CD14-positive monocyte (primary cell): ENCODE measurements at places on chromosomes 13 and 19.

- DNase-seq, result peak; percentile 61
- peaks cover 3% of the 10 kb centered on the region for H3K4me1 ChIP-seq
- H3K36me3 ChIP-seq, result no peaks in the 10 kb centered on the region
- H3K27me3 ChIP-seq, result no peaks in the 10 kb centered on the region
- no peak overlapping the region for H3K4me3 ChIP-seq
- H3K27ac ChIP-seq, result no peak overlapping the region
These were observed 13.7 kb upstream of the CREB3L3 start for GRCh38 chr19:4139614-4140236.

DNA sequence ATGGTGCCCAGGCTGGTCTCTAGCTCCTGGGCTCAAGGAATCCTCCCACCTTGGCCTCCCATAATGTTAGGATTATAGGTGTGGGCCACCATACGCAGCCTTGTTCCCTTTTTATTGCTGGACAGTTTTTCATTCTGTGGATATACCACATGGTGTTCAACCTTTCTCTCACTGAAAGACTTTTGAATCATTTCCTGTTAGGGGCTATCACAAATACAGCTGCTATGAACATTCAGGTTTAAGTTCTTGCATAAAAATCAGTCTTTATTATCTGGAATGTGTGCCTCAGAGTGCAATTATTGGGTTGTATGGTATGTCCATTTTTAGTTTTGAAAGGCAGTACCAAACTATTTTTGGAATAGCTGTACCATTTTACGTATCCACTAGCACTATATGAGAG, 647.2 kb downstream of the LIG4 start:
- H3K4me1 ChIP-seq, result no peaks in the 10 kb centered on the region
- H3K27me3 ChIP-seq, result no peaks in the 10 kb centered on the region
- no peak for DNase-seq
- H3K36me3 ChIP-seq, result no peaks in the 10 kb centered on the region
- H3K27ac ChIP-seq, result no peak overlapping the region

GRCh38 chr13:53167561-53167960, 138.9 kb downstream of the OLFM4 start:
- H3K27ac ChIP-seq, result no peak overlapping the region
- H3K4me1 ChIP-seq, result no peaks in the 10 kb centered on the region
- H3K36me3 ChIP-seq, result no peaks in the 10 kb centered on the region
- H3K27me3 ChIP-seq, result no peaks in the 10 kb centered on the region
- no peak overlapping the region for H3K4me3 ChIP-seq

DNA sequence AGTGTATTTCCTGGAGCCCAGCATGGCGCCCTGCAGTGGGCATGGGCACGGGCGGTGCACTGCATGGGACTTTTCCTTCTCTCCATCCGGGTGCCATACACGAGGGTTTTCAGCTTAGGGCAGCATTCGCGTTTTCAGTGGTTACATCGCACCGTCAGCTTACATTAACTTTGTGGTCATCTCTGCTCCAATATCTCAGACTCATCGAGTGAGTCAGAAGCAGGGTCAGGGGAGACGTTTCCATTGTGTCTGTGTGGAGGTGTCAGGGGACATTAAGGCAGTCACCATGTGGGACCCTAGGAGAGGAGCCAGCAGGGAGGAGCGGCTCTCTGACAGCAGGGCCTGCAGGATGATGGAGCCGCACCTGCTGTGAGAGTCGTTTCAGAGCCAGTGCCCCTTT, 541.0 kb downstream of the FGF9 start:
- no peak overlapping the region for H3K27ac ChIP-seq
- no peaks in the 10 kb centered on the region for H3K27me3 ChIP-seq
- no peak overlapping the region for H3K4me3 ChIP-seq
- DNase-seq, result no peak

GRCh38 chr13:62250501-62251201, 835.0 kb upstream of the PCDH20 start:
- no peak for DNase-seq
- no peak overlapping the region for H3K27ac ChIP-seq

GRCh38 chr13:90365130-90365529, 982.4 kb upstream of the MIR17HG start:
- H3K27me3 ChIP-seq, result no peaks in the 10 kb centered on the region
- no peaks in the 10 kb centered on the region for H3K36me3 ChIP-seq
- H3K4me1 ChIP-seq, result no peaks in the 10 kb centered on the region
- H3K4me3 ChIP-seq, result no peak overlapping the region
- DNase-seq, result no peak
